ENCODE measurements at places on chromosomes 13 and 19. TPM values are rescaled to one million over a fixed set of nuclear protein-coding genes. Genes with fewer than 3 reads are reported as not detected.

DNA sequence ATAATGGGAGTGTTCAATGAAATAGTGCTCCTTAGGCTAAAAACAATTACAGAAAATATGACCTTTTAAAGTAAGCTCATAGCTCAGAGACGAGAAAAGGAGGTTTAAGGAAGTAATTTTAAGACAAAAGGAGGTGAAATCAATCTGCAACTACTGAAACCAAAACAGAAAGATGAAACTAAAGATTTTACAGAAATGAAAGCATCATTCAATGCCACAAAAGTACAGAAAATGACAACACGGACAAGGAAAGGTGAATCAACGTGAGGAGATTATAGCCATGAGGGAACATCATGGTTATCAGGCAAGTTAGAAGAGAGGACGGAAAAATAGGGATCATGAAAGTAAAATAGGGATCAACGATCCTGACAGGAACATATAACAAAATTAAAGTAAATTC lies 745.2 kb downstream of the PCDH17 start:
- DNase-seq = no peak

- no peak for DNase-seq
Observed at GRCh38 chr19:46411925-46412649, 1.3 kb downstream of the CCDC8 start.

DNA sequence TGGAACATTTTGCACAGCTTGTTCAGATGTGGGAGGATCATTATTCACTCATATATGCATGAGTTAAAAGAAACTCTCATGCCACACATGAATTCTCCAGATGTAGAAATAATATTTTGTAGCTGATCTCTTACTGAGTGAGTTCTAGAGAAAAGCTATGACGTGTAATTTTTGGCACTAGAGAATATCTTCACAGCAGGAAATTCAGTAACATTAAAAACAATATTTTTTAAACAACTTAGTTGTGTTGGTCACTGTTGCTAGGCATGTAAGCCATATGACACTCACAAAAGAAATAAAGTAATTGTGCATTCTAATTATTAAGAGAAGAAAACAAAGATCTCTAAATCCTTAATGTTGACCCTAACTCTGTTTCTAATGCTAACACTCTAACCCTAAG lies 371.4 kb upstream of the SLC10A2 start:
- DNase-seq = no peak

GRCh38 chr19:10352764-10353671 lies 13.6 kb upstream of the ICAM3 start:
- DNase-seq = no peak

GRCh38 chr13:109900741-109901140 lies 114.4 kb upstream of the IRS2 start:
- no peak for DNase-seq

DNA sequence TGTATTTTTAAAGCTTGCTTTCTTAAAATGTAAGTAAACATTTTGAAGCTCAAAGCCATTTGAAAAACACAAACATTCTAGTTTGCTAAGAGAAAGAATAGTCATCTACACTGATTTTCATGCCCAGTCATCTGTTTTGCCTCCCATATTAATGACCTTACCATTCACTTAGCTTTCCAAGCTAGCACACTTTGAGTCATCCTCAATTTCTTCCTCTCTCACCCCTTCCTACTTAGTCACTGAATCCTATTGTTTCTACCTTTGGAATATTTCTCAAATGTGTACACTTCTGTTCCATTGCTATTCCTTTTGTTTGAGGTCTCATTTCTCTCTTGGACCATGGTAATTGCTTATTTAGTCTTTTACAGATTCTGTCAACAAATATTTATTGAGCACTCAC lies 7.3 kb upstream of the HS6ST3 start:
- DNase-seq = no peak

DNA sequence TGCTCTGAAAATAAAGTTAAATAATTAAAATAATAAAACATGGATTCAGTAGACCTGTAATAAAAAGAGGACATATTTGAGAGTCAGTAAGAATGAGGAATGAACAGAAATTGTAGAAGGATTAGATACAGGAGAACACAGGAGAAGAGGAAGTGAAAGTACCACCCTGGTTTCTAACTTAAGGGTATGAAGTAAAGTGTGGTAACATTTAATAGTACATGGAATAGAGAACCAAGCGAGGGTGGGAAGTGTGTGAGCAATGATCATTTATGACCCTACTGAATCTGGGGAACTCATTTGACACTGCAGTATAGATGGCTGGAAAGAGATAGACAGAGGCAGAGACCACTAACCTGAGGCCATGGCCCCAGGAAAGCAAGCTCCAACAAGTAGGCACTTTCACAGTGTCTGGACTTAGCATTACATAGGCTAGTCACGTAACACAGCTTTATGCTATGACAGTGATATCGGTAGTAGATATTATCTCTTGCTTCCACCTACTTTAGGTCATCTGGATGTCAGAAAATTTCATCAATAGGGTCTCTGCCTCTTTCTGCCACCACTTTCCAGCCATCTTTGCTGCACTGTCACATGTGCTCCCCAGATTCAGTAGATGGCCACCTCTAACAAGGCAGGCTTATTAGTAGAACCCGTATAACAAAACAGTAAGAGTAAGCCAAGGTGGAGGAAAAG lies 633.9 kb upstream of the MIR17HG start:
- no peak for DNase-seq

DNA sequence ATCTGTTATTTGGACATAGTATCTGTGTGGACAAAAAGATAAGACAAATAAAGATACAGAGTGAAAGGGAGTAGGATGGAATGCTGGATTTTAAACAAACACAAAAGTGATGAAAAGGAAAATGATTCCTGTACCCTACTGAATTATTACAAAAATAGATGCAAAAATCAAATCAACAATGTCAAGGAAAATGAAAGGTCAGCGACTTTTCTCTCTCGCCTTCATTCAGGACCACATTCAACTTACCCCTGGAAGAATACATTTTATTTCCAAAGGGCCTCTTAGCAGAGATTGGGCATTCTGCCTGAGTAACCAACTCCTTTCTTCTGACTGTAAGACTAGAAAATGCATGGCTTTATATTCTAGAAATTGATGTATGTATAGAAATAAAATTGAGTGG lies 28.8 kb upstream of the FAM124A start:
- DNase-seq = no peak

DNA sequence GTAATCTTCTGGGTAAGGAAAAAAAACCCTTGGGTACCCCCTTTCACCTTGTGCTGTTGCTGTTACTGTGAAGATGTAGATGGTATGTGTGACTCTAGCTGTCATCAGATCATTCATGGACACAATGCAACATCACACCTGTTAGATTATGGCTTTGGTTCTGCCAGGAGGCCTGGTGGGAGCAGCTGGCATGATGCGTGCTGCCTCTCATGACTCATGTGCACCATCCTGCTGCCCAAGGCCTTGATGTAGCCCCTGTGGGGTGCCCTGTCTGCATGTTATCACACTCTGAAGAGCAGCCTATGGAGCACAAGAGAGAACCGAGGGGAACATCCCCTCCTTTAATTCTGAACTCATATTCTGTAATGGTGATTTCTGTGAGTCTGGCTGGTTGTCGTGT lies 57.7 kb upstream of the TEX29 start:
- no peak for DNase-seq

DNA sequence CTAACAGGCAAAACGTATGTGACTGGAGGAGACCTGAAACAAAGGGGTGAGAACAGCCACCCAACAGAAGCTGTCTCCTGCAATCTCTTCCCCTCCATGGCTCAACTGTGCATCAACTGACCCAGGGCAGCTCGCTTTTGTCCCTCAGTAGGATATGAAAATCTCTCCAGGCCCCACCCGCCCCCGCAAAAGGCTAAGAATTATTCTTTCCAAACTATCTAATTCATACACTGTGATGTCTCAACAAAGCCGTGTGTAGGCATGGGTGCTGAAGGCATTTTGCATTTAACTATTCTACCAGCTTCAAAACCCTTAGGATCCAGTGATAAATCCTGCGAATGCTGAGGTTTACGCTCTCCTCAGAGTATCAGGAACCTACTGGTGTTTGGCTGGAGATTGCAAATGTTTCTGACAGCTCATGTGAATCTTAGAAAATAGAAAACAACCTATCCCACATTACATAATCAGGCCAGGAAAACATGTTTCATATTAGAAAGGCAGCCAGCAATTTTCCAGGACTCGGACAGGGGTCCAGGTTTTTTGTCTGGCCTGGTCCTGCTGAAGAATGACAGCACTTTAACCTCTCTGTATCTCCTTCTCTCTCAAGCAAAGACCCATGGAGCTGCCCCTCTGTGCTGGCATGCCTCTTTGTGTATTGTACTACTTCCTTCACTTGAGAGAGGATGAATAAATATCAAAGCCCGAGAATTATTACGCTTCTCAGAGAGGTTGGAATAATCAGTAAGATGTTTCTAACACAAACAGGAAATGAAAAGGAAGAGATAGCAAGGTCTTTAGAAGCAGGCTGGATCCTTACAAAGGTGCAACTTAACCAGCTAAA lies 17.3 kb downstream of the DHRS12 start:
- no peak for DNase-seq

- DNase-seq = no peak
Observed at GRCh38 chr13:43996221-43996620, 116.5 kb downstream of the LACC1 start.

- no peak for DNase-seq
Observed at GRCh38 chr19:54208784-54209057, 8.1 kb downstream of the RPS9 start.

PEAK3 gene
- not detected for total RNA-seq

ICAM4 gene
- 0.95 TPM for total RNA-seq

Measured in activated B cell treated with CpG ODN at 0.5 μM for 24 hours (primary cell).